AG09309 (cell line): ENCODE measurements at places on chromosomes 2 and 18.

- DNase-seq, result no peak
Observed at GRCh38 chr18:57149531-57149930, 2.6 kb downstream of the BOD1L2 start.

- DNase-seq, result no peak
Observed at GRCh38 chr2:78757640-78758039, 267.9 kb upstream of the REG3G start.

DNA sequence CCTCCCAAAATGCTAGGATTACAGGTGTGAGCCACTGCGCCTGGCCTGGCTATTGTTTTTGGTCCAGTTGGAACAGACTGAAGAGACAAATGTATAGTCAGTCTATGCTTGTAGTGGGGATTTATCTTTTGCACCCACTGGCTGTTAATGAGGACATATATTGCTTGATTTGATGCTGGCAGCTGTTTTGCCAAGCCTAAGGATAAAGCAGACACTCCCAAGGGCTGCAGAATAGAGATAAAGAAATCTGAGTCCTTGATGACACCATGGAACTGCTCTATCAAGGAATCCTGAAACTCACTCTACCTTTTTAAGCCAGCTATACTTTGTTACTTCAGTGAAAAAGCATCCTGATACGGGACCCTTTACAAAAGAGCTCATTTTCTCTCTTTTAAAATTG is 43.1 kb upstream of the ENOSF1 start:
- DNase-seq, result no peak

DNA sequence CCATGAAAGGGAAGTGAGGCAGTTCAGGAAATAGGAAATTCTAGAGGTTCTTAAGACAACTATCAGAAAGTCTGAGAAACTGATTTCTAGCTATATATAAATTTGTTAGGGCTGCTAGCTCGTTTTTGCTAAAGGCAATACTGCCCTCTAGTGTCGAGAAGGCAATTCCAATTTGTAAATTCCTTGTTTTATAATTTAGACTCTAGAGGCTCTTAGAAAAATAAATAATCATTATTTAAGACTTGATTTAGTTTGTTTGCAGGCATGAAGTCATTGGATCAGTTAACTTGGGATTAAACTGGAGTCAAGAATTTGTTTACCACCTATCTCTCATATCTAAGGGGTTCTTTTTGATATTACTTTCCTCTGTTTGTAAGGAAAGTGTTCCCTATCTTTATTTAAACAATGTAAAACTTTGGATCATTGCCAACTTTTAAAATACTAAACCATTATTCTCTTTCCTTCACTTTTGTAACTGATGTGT is 66.2 kb downstream of the ACVR2A start:
- DNase-seq, result peak; percentile 43

DNA sequence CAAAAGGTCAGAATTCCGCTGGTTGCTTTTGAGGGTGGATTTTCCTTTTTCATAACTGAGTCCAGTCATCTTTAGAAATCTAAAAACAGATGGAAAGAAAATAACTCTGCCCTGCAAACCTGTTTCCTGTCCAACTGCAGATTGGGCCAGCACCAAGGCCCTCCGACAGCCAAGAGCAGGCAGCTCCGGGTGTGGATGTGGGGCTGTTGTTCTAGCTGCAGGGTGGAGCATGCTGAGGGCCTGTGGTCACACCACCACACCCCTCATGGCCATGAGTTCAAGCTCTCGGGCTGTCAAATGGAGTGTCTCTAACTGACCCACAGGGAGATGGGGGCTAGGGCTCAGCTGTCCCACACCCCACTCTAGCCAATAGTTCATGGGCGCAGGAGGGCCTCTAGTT is 69.3 kb upstream of the BZW1 start:
- no peak for DNase-seq

DNA sequence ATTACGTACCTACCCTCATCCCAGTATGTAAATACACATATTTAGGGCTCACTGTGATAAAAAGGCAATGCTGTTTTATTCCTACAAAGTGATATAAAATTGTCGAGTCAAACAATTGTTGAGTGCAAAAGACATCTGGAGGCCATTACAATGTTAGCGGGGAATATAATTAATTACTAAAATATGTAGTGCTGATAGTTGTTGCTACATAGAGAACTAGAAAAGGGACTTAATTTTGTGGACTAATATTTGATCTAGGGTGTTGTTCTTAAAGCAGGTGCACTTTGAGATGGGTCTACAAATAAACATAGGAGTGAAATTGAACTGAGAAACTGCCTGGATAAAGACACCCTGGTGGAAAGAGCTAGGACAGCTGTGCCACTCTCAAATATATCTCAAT is 300.1 kb downstream of the NOL4 start:
- DNase-seq, result no peak

- no peak for DNase-seq
Observed at GRCh38 chr2:159650574-159650973, 34.2 kb upstream of the BAZ2B start.

DNA sequence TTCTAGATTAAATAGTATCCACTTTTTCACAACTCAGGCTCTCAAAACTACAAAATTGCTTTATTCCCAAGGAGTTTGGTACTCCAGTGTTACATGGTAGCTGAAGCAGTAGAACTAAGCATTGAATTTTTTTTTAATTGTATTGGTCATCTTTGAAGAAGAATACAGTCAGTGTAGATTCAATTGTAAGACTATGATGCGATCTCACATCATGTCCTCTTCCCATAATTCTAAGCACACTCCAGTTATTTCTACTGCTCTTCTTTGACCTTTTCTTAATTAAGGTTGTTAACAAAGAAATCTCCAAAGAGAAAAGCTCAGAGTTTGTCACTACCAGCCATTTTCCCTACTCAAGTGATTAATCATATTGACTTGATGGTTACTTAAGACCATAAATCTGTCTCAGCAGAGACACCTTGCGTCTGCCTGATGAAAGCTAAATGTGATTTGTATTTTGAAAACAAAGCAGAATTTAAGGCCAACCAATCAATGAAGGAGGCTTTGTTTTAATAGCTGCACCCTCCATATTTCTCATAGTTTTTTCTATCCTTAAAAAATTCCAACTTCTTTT is 130.2 kb downstream of the DTNA start:
- DNase-seq, result no peak

- no peak for DNase-seq
Observed at GRCh38 chr2:25270061-25270460, 71.7 kb downstream of the DNMT3A start.

DNA sequence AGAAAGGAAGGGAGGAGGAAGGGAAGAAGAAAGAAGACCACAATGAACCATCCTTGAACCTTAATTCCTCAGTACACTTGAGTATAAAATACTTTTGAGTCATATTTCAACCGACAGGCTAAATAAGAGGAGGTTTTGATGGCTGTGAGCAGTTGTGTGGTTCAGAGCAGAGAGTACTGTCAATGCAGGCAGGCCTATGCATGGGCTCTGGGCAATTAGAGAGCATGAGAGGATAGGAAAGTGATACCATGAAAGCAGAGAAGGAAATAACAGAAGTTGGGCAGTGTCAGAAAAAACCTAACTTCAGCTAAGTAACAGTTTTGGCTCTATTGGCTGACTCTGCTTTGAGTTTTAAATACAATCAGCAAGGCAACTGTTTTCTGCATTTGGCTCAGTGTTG is 123.6 kb upstream of the STK17B start:
- DNase-seq, result no peak

GRCh38 chr2:98394595-98395153 is 48.4 kb downstream of the CNGA3 start:
- DNase-seq, result no peak

DNA sequence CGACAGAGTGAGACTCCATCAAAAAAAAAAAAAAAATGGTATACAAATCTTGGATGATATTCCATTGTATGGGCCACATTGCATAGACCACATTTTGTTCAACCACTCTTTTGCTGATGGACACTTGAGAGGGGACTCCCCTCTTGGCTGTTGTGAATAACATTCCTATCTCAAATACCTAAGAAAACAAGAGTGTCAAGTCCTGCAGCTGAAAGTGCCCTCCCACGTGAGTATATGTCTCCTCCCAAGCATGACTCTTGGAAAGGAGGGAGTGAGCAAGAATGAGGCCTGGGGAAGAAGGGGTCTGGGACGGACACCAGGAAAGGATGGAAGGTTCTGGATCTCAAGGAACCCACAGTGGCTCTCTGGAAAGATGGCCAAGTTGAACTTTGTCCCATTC is 36.0 kb upstream of the NPAS2 start:
- no peak for DNase-seq

DNA sequence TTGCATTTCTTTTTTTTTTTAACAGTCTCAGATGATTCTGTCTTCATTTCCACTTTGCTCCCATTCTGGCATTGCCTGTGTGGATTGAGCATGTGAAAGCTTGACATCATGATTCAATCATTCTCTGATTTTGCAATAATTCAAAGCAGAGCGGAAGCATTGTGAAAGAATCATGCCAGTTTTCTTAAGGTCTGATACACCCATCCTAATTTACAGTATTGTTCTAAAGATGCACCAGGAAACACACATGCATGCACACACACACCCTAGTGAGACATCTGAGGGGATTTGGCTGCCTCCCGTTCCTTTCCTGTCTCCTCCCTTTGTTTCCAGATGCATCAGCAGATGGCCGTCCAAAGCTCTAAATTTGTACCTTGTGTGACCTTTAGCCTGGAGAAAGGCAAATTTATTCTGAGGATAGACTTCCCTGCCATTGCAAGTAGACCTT is 97.3 kb downstream of the FMNL2 start:
- peak; percentile 85 for DNase-seq

DNA sequence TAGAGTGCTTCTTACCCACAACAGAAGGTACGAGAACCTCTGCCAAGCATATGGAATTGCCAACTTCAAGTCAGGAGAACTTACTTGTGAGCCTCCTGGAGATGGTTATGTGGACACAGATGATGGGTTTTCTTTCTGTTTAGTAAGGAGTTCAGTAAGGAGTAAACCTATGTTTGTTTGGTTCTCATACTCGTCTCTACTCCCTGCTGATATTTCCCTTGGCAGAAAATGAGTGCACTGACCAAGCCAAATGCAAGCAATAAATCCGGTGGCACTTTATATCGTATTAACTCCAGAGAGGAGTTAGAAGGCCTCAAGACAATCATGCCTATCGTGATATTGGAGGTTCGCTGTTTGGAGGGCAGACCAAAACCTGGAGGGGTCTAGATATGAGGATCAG is 83.2 kb upstream of the CYP1B1 start:
- no peak for DNase-seq

GRCh38 chr2:20781656-20782265 is 41.1 kb downstream of the LDAH start:
- DNase-seq, result no peak

DNA sequence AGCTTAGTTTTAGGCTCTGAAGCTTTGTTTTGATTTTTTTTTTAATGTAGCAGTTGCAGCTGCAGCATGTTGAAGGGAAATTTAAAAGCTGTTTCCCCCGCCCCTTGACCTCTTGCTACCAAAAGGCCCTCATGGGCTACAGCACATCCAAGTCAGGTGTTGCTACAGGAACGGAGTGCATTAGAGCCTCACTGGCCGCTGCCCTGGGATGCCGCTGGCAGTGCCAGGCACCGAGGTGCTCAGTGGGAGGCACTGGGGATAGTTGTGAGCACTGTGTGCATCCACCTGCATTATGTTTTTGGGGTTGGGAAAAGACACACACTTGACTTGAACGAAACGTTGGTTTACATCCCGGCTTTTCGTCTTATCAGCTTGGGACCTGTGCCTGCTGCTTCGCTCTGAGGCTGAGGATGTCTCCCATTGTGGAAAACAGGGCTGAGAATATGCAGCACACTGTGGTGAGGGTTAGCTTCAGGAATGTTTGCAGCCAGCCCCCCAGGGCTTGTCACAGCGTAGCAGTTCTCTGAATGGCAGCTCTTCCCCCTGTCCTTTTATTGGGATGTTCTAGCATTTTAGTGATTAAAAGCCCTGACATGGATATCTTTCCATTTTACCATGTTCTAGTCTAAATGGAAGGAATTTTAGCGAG is 24.1 kb downstream of the DCDC2C start:
- DNase-seq, result no peak

DNA sequence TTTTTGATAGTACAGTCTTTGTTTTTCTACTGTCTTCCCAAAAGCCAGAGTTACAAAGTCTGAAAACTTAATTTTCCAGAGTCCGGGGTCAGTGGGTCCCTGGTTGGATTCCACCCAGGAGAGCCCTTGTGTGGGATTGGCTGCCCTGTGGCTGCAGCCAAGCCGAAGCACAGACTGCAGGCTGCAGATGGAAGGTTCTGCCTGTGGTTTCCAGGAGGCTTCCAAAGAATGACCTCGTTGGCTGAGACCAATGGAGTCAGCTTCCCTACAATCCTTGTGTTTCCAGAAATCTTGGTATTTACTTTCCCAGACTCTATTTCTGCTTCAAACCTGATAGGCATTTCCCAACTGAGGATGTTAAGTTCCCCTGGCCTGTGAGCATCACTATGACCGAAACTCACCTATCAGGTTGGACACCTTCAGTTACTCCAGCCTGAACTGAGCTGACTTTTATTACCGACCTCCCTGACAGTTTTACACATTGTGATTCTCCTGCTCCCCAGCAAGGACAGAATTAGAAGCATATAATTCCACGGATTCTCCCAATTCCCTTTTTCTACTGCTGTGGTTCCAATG is 117.5 kb upstream of the CCDC68 start:
- DNase-seq, result no peak

DNA sequence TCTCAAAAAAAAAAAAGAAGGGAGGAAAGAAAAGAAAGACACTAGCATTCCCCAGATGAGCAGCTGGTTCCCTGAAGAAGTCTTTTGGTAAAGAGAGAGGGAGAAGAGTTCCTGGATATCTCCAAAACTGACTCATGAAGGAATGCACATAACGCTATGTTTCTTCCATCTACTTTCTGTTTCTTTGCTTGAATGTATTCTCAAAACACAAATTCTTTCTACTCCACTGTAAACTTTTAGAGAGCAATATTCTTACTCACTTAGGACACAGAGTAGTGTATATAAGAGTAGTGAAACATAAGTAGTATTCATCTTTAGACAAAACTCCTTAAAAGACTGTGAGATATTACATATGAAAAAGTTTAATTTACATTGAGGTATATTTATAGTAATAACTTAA is 64.2 kb downstream of the TRIP12 start:
- DNase-seq, result no peak

GRCh38 chr2:64640153-64641044 is 13.3 kb downstream of the SERTAD2 start:
- DNase-seq, result no peak
